Anterior cingulate cortex (tissue), 58 donors: ENCODE measurements at places on chromosomes 6 and 20.

GRCh38 chr6:160667639-160668481, 3.8 kb upstream of the LPA start:
- DNase-seq, result no peak

DNA sequence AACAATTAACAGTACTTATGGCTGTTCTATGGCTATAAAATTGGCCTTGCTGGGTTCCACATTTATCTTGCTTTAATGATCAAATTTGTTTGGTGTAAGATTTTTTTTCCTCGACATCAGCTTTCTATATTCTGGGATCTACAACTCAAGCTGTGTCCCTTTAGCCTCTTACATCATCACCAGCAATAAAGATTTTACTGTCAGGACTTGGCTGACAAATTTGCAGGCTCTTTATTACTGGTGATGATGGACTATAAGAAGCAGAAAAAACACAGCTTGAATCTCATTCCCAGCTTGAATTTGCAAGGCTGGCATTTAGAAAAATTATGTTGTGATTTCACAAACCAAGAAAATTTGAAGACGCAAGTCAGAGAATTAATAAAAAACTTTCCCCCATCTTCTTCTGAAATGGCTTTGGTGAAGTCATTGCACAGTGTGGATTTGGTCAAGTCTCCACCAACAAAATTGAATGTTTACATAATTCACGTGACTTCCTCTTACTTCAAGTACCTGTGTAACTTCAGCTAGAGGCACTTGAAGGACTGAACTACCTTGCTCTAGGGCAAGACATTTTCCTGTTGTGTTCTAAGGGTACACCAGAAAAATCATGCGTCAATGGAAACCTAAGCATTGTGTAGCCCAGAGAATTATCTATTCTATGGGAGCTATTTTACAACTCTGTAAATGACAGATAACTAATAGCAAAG, 175.0 kb downstream of the CBLN4 start:
- DNase-seq, result no peak

DNA sequence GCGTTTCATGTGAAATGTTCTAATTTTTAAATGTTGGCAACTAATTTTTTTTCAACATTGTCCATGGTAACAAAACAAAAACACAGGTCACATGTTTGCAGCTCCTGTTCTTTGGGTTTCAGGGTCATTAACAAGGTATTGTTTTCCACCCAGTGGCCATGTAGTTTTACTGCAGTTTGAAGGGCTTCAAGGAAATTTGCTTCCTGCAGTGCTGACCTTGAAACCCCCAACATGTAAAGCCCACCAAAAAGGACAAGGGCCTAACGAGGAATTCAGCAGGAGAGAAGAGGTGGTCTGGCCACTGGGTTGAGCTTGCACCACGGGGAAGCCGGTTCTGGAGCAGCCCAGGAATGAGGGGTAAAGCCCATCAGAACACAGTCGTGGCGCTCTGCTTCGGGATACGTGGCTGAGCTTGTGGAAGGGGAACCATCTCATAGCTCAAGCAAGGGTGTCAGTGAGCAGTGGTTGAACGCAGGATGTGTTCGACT, 13.9 kb upstream of the KLHL31 start:
- DNase-seq, result no peak

DNA sequence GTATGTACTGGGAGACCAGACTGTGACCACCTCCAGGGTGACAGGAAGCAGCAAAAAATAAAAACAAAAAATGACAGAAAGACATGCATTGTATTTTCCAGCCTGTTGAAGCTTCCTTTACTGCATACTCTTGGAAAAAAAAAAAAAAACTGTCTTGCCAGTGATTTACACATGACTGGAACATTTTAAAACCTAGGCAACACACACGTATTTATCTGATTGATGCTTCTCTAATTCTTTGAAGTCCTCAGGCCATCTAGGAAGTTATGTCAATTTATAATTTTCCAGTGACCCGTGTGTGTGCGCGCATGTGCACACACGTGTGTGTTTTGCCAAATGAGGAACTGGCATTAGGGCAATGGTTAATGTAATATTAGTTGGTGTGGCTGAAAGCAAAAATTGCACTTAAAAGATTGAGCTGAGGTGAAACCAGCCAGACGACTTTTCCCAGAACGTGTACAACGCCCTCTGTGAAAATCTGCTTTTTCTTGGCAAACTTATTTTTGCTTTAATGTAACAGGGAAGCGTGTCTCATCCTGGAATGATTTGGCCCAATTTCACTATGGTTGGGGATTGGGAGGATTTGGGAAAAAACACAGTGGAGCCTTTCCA, 315.2 kb downstream of the TFAP2A start:
- DNase-seq, result no peak

GRCh38 chr6:112366695-112367553, 19.8 kb downstream of the RFPL4B start:
- no peak for DNase-seq

DNA sequence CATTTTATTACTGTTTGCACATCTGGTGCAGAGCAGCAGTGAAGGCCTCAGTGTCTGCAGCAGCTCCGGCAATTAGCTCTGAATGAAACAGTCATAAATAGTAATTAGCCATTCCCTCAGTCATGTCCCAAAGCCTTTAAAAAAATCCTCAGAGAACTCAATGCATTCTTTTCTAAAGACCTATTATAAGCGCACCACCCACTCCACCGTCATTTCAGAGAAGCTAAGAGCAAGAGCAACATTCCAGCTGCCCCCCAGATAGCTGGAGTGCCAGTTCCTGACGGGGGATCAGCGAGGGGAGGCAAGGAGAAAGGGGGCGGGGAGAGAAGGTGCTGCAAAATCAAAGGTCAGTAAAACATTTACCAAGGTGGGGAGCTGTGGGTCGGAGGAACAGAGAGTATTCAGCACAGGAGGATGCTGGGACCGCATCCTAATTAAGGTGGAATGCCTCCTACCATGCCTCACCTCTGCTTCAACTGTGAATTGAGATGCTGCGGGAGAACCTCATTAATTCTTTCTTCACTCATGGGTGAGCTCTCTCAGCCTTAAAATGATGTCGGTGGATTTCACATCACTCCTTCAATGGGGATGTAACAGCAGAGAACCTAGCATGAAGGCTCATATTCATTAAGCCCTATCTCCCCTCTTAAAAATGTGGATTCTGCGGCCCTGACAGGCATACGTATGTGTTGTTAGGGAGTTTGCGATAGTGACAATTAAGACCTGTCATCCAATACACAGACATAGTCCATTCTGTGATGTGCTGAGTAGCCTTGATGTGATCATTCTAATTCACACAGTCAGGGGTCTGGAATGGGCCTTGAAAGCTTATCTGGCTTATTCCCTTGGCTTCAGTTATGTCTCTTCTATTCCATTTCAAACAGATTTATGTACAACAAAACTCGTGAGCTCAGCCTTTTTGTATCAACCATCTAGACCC, 469.5 kb upstream of the NRSN1 start:
- DNase-seq, result no peak

- DNase-seq, result no peak
Measured at GRCh38 chr6:17413313-17413750, 19.9 kb downstream of the CAP2 start.

GRCh38 chr6:84556541-84557335, 207.7 kb downstream of the TBX18 start:
- DNase-seq, result no peak

- no peak for DNase-seq
Measured at GRCh38 chr20:9353916-9354276, 160.5 kb upstream of the LAMP5 start.

DNA sequence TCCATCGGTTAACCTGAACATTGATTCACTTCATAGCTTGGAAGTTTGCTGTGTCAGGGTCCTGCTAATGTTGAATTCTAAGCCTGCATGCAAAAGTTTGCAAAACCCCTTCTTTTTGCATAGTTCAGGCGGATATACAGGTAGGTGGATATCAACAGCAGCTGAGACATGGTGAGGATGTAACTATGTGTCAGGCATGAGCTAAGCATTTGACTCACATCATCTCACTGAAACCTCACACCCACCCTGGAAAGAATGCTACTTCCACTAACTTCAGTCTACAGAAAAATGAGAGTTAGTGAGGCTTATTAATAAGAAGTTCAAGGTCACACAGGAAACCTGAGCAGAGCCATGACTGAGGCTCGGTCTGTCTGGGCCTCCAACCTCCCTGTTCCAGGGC, 276.9 kb downstream of the BMP7 start:
- DNase-seq, result no peak

- no peak for DNase-seq
Measured at GRCh38 chr6:96841345-96841744, 4.1 kb upstream of the GPR63 start.

DNA sequence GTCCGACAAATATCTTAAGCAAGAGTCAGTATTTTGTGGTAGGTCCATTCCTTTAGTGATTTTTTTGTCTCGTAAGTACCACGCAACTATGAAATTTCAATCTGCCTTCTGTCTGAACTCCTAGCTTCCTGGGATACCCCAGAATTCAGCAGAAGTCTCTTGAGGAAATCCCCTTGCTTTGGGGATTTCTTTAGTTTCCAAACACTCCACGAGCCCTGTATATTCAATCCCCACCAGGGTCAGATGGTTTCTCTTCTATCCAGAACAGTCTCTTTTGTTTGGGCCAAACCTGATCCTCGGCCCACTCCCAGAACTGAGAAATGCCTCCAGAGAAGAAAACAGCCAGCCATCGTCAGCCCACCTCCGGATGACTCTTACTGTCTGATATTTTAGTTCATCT, 113.0 kb downstream of the CHD6 start:
- no peak for DNase-seq

- no peak for DNase-seq
Measured at GRCh38 chr6:40999569-40999968, 39.5 kb downstream of the UNC5CL start.

GRCh38 chr6:42745083-42745639, 742 bp downstream of the TBCC start:
- no peak for DNase-seq

GRCh38 chr6:125480571-125480970, 178.8 kb upstream of the HDDC2 start:
- DNase-seq, result no peak

DNA sequence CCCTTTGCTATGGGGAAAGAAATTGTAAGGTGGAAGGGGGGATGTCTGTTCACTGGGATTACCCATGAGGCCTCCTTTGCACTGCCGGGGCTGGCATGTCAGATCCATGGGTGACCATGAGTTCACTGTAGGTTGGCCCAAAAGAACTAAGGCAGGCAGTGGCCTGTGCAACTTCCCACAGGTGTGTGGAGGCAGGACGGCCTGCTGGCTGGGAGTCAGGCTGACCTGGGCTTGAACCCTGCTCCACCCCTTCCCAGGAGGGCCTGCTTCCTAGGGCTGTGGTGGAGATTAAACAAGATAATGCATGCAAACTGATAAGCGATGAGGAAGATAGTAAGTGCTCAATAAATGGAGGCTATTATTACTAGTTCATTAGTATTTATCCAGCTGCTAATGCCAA, 163.0 kb downstream of the EYA2 start:
- no peak for DNase-seq

DNA sequence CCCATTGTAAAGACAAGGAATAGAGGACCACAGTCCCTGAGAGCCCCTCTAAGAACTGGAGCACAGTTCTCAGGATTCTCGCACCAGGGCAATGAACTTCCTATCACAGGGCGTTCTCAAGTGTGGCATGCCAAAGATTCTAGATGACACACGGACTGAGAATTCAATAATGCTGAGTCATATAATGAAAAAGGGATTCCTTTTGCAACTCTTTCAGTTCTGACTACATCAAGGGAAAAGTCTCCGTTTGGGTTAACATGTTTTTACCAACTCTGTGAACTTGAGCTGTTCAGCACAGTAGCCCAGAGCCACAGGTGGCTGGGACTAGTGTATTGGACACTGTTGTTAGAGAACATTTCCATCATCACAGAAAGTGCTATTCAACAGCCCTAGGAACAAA, 3.4 kb downstream of the MED20 start:
- no peak for DNase-seq

DNA sequence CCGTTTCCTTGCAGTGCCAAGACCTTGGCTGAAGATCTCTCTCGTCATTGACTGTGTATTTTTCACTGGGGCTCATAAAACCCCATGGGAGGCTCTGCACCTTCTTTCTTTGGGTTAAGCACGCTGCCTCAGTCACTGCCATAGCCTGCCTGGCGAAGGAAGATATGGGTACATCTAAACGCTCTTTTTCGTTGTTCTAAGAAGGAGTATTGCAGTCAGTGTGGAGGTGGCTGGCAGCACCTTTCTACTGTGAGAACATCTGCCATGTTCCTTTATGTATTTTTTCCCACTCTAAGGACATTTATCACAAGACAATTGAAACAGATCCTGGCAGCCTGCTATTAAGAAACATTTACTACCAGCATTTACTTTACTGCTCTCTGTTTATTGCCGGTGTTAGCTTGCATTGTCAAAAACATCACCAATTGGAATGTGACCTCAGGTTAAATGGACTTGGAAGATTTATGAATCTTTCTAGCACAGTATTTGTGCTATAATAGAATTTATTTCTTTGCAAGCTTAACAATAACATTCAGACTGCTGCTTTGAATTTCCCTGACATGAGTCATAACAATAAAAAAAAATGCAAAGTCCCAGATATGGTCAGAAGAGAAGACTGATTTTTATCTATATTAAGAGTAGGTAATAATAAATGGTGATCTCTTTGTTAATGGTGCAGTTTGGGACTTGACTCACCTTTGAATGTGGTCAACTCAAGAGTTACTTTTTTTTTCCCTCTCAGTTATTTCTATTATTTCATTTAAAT, 62.2 kb upstream of the CLDN20 start:
- DNase-seq, result no peak

DNA sequence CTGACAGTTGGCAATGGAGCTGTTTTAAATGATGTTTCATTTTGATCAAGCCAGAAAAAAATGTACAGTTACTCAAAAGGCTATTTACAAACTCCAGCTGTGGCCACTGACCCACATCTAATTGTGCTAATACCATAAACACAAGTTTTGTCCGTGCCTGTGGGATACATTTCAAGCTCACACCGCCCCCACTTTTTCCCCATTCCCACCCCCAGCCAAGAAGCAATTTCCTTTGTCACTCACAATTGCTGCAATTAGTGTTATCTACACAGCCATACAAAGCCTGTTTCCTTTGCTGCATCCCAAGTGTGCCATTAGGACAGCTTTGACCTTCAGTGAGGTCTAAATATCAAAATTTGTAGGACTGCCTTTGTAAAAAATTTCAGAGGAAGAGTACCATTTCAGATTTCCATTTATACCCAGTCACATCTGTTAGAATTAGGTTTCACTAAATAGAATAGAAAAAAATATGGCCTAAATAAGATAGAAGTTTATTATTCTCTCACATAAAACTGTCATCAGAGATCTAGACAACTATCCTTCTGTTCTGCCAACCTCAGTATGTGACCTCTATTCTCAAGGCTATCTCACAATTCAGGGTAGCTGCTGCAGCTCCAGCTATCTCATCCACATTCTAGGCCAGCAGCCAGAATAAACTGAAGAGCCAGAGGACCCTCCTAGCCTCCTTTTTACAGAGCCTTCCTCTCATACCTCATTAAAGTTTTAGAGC, 202.6 kb downstream of the NFATC2 start:
- DNase-seq, result no peak
